ENCODE measurements at places on chromosomes 7 and 10.

- no peak for DNase-seq
These were observed 50.4 kb downstream of the IGF2BP3 start for GRCh38 chr7:23419845-23420244.

GRCh38 chr10:81414038-81414437, 461.0 kb upstream of the NRG3 start:
- no peak for DNase-seq

DNA sequence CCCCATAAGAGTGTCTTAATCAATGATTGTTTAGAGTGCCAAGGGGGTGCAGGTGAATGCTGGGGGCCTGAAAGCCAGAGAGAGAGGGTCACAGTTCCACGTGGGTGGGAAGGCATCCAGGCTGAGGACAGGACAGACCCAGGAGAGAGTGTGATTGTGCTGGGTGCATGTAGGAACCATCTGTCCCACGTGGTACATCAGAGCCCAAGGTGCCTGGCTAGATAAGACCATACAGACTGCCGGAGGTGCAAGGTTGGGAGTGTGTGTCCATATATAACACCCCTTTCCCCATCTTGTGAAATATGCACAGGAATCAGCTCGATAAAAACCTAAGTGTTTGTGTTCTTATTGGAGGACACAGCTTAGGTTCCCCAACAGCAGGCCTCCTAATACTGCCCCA, 85.5 kb downstream of the WIPF3 start:
- DNase-seq, result no peak

DNA sequence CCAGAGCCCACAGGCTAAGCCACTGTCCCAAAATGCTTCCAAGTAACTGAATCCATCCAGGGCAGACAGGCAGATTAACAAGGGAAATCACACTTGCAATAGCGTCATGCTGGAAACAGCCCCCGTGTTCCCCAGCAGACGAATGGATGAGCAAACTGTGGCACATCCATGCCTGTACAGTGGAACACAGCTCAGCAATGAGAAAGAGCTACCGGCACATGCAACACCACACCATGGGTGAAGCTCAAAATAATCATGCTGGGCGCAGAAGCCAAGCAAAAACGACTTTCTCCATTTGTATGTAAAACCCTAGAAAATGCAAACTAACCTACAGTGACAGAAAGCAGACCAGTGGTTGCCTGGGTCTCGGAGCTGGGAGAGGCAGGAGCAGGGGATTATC, 153.1 kb downstream of the SLIT1 start:
- no peak for DNase-seq

DNA sequence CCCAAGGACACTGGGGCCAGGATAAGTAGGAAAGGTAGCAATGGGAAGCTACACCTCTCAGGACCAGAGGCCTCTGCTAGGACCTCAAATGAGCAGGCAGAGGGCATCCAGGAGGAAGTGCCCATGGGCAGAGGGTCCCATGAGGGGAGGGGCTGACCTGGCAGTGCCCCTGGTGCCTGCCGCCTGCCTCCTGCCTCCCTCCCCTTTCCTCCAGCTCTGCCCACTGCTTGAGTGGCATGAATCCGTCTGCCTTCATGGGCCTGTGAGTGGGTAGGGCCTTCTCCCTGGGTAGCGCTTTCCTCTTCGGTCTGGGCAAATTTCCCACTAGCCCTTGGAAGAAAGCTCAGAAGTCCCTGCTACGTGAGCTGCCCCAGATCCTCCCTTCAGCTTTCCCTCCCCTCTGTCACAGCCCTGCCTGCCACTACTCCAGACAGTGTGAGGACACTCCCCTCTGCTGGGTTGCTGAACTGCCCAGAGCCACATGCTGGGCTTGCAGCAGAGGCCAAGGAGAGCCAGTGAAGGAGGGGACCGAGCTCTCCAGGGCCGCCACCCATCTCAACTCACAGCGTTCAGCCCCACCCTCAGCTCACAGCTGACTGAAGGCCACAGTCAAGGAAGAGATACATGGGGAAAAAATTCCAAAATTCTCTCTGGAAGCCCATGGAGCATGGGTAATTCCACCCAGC, 141.4 kb downstream of the ARHGAP22 start:
- no peak for DNase-seq

DNA sequence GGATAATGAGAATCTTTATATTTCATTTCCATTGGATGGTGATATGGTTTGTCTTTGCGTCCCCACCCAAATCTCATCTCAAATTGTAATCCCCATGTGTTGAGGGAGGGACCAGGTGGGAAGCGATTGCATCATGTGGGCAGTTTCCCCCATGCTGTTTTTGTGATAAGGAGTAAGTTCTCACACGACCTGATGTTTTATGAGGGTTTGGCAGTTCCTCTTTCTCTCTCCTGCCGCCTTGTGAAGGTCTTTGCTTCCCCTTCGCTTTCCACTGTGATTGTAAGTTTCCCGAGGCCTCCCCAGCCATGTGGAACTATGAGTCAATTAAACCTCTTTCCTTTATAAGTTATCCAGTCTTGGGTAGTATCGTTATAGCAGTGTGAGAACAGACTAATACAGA, 59.4 kb downstream of the MTPN start:
- DNase-seq, result no peak

- DNase-seq, result no peak
These were observed 327.7 kb downstream of the CXCL12 start for GRCh38 chr10:44056967-44057805.

DNA sequence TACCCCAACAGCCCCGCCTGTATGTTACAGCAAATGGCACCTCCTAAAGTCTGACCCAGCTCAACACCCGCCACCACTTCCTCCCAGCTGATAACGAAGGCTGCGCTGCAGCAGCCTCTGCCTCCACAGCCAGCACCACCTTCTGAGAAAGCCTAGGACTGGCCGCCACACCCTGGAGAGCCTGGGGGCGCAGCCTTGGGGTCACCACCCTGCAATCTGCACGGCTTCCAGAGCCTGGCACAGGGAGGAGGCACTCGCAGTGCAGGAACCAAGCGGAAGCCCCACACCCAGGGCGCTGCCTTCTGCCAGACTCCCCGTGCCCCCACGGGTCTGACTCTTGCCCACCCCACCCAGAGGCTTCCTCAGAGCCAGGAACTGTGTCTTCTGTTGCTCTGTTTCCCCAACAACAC, 112.5 kb downstream of the MAD1L1 start:
- peak; percentile 48 for DNase-seq

- DNase-seq, result no peak
These were observed 601.9 kb upstream of the GALNT17 start for GRCh38 chr7:70529914-70530585.

- no peak for DNase-seq
These were observed 140.5 kb downstream of the LHPP start for GRCh38 chr10:124602121-124602561.

GRCh38 chr10:61729596-61729995, 66.9 kb downstream of the CABCOCO1 start:
- DNase-seq, result no peak

- DNase-seq, result no peak
These were observed 92.0 kb downstream of the TMEM106B start for GRCh38 chr7:12303062-12303461.

DNA sequence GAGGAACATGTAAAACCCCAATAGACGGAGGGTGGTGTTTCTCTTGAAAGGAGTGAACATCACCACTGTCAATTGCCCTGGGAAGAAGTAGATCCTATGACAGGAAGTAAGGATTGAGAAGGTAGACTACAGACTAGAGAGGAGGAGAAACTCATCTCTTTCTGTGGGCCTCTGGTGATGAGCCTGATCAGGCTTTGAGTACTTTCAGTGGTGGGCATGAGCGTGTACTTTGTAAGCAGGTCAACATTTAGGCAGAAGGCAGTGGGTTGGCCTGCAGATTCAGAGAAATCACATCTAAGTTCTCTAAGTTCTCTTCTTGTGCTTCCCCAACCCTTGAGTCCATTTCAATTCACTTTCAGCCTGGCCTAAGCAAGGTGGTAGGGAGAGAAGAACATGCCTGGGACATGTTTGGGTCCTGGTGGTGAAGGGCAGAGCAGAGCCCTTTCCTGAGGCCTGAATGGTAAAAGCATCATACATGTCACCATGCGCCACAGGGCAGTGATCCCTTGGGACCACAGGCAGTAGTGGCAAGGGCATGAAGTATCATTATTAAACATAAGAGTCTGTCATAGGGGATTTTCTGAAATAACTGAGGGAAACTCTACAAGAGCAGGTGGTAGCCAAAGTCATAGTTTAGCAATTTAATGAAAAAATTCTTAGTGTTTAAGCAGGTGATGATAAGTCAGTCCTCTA, 56.4 kb upstream of the ANKRD1 start:
- no peak for DNase-seq

- DNase-seq, result no peak
These were observed 684 bp upstream of the HOXA5 start for GRCh38 chr7:27143950-27144780.

DNA sequence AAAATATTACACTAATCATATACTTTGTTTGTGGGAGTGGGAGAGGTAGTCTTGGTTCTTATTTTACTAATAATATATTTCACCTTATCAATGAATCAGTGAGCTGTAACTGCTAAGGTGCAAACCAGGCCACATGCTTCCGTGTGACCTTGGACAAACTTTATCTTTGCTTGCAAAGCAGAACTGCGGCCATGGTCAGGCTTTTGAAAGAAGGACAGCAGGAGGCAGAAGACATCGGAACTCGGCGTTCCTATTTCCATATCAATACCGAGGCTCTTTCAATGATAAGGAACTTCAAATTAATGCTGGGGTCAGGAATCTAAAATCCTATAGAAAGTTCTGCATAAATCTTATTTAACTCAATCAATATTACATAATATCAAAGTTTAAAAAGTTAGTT, 491.9 kb upstream of the PFKP start:
- no peak for DNase-seq

DNA sequence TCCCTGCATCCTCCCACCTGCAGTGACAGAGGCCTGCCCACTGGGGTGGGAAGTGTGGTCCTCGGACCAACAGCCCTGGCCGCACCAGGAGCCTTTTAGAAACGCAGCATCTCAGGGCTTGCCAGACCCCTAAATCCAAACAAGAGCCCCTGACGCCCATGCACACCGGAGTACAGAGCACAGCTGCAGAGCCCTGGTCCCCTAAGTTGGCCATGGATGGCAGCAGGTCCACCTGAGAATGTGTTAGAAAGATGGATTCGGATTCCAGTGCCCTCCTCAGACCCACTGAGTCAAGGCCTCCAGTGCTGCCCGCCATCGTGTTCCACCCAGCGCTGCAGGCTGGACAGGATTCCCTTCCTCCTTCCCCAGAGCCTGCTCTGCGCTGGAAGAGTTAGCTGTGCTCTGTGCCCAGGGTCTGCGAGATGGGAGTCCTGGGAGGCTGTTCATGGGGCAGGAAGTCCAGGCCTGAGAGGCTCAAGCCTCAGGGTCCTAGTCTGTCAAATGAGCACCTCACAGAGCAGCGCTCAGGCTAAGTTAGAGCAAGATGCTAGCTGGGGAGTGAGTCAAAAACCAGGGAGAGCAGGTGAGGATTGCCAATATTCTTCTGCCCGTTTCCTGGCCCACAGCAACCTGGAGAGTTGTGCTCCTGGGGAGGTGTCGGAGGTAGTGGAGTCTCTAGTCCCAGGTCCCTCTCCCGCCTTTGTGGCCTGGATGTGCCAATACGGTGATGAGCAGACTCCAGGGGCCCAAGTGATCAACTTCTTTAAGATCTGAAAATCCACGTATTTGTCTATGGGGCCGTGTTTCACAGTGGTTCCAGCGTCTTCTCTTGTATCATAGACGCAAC, 95.9 kb upstream of the GPR26 start:
- no peak for DNase-seq

DNA sequence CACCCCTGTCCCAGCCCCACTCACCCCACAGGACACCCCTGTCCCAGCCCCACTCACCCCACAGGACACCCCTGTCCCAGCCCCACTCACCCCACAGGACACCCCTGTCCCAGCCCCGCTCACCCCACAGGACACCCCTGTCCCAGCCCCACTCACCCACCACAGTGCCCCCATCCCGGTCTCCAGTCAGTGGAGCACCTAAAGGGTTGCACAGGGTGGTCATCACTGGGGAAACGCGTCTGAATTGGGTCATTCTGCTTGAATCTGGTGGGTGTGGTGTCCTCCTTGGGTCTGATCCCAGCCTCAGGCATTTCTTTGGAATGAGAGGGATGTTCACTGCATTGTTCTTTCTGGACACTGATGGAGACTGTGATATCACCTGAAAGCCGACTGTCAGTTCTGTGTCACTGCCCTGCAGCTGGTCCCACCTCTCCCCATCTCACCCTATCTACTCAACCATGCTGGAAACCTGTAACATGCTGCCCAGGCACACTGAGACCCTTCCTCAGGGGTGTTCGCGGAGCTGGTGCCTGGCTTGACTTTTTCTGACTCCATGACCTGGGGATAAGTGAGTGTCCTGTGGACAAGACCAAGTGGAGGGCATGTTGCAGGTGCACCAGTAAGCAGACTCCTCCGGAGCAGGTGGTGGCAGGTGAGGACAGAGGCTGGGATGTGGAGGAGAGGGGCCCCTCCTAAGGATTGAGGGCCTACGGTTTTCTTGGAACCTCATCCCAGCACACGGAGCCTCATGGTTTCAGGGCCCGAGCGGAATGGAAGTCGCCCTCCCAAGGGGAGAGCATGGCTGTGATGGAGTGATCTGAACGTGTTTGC, 262.5 kb upstream of the PPP2R2D start:
- no peak for DNase-seq

GRCh38 chr10:3485057-3485686, 299.8 kb downstream of the KLF6 start:
- DNase-seq, result no peak

- no peak for DNase-seq
These were observed 56.7 kb downstream of the EGFR start for GRCh38 chr7:55075464-55076021.

DNA sequence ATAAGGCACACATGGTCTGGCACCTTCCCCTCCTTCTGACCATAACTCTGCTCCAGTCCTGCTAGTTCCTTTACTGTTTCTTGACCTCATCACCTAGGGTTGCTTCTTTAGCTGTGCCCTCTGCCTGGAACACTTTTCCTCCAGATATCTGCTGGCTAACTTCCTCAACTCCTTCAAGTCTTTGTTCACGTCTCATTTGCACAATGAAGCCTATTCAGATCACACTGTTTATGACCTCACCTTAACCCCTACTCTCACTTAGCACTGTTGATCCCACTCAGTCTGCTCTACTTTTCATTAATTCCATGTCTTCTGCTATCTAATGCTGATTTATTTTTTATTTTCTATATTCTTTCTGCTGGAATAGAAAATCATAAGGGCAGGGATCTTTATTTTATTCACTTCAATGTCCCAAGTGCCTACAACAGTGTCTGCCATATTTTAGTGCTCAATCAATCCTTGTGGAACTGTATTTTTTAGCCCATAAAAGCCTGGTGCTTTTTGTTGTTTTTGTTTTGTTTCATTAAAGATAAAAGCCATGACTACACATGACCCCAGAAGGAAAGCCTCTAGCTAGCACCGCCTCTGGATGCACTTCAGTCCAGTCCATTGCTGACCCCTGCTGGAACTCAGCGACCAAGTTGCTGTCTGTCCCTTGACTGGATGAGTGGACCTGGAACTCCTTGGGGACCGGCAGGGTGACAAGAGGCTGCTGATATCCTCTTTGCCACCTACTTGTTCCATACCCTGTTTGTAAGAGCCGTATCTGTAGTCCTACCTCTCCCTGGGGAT, 12.3 kb downstream of the KLF14 start:
- no peak for DNase-seq

GRCh38 chr7:42720991-42721796, 190.7 kb downstream of the C7orf25 start:
- no peak for DNase-seq
